ENCODE measurements at places on chromosomes 2 and 18. TPM values are rescaled to one million over a fixed set of nuclear protein-coding genes. Genes with fewer than 3 reads are reported as not detected.

DNA sequence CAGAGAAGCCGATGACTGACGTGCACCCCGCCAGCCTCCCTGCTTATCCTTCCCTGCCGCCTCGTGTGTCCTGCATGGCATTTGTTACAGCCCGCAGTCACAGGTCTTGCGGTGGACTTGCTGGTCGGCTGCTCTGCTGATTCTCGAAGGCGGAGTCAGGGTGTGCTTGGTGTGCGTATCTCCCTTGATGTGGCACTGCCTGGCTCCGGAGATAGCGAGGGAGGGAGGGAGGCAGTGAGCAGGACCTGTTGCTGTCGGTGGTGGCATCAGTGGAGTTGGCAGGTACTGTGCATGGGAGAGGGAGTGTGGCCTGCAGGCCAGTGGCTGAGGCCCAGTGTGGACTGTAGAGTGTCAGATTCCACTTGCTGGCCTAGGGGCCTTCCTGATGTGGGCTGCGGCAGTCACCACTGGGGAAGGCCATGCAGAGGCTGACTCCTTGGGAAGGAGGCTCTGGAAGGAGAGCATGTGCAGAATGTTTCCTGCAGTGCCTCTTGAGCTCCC lies 198.9 kb downstream of the AGAP1 start:
- no peak for DNase-seq

Gene TUBB8B
- not detected for total RNA-seq

- no peak for DNase-seq
These were observed 117.6 kb downstream of the EXOC6B start for GRCh38 chr2:72708236-72708635.

GRCh38 chr2:155703048-155703447 lies 629.5 kb downstream of the NR4A2 start:
- DNase-seq = no peak

Data from MCF 10A (cell line).